ENCODE measurements at places on chromosomes 2 and 18.
A peak's percentile ranks its signal among the peaks of the same experiment; 100 is the strongest.

- no peak for DNase-seq
Observed at GRCh38 chr2:48398285-48399002, 131.5 kb upstream of the STON1 start.

- no peak for DNase-seq
Observed at GRCh38 chr2:43340945-43341356, 114.5 kb upstream of the ZFP36L2 start.

GRCh38 chr2:190121971-190122370 is 59.4 kb upstream of the MSTN start:
- DNase-seq = peak; percentile 53

DNA sequence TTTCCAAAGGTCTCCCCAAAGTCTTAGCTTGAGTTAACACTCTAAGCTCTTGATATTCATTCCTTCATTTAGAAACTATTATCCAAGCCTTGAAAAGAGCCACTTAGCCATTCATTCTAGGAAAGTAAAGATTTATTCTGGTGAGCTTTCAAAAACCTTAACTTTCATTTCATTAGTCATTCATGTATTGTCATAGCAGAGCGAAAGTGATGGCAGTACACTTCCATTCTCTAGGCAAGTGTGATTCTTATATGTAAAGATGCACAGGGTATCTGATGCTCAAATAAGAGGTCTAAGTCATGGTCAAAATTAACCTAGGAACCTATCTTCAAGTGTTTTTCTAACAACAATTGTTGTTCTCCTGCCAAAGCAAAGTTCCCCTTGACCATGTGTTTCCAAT is 553.0 kb upstream of the FANCL start:
- no peak for DNase-seq

GRCh38 chr2:143132355-143132754 is 3.1 kb downstream of the ARHGAP15 start:
- peak; percentile 29 for DNase-seq

GRCh38 chr2:70328921-70329561 is 27.2 kb upstream of the FAM136A start:
- DNase-seq = no peak

DNA sequence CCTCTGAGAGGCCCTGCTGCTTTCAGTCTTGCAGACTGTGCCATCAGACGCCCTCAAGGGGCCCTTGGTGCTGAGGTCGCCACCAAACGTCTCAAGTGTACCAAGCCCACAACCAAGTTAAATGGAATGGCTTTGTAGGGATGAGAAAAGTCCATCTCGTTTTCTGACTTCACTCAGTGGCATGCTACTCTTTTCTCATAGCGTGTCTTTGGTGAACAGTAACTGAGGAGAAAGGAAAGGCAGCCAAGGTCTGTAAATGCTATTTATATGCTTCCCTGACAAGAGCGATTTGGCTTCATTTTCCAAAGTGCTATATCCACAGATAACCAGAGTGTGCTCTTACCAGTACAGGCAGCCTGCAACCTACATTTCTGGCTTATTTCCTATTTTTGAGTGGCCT is 123.0 kb downstream of the MTX2 start:
- DNase-seq = no peak

DNA sequence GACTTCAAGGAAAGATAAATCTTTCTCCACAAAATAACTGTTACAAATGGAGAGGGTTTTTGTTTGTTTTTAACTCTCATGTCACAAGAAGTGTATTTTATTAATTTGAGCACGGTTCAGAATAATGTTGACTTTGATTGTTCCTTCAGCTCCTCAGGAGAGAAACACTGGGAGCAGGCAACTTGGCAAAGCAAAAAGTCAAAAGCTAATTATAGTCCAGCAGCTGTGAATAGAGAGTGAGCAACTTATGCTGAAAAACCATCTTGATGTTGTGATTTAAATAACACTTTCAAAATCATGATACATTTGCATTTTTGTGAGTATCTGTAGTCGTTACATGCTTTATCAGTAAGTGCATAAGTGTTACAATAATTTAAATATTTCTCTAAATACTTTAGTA is 37.5 kb upstream of the TTN start:
- no peak for DNase-seq

GRCh38 chr2:97724501-97724900 is 11.1 kb downstream of the ZAP70 start:
- no peak for DNase-seq

DNA sequence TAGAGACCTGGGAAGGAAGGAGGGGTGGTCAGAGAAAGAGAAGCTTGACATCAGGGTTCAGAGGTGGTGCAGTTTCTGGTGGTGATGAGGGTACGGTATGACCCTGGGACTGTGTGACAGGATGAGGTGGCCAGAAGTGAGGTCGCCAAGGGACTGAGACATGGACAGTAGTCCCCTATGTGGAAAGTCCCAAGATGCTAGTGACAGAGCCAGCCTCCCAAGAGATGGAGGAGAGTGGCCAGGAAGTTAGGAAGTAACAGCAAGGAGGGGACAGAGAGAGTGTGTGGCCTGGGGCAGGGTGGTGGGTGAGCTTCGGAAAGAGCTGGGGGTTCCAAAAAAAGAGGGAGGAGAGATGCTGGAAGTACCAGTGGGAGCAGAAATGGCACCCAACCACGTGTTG is 66.0 kb downstream of the SMAD7 start:
- DNase-seq = no peak

DNA sequence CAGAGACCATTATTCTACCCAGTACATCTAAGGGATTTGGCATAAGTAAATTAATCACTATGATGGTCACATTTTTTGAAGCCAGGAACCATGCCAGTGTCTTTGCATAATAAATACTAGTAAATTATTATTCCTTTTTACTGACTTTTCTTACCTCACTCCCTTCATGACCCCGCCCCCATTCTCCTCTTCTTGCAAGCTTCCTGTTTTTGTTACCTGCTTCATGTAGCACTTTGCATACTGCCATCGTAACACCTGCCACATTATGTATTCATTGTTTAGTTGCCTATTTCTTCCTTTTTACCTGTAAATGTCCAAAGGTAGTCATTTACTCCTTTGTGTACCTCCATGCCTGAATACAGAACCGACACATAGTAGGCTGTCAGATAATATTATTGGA is 309.5 kb downstream of the KIAA1328 start:
- DNase-seq = no peak

- no peak for DNase-seq
Observed at GRCh38 chr18:6752202-6752860, 22.8 kb downstream of the ARHGAP28 start.

DNA sequence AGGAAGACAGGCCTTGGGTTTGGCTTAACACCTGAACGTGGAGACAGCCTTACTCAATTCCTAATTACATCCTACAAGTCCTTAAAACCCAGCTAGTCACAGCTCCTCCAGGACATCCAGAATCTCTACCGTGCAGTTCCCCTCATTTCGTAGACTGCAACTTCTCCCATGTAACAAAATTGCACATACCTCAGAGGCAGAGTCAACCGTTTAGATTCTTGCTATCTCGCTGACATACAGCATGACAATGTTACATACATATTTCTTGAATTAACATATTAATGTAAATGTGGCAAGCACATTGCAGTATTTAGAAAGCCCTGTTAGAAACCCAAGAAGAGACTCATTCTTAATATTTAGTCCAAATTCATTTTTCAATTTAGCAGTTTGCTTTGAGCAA is 358.7 kb downstream of the SETBP1 start:
- DNase-seq = no peak

DNA sequence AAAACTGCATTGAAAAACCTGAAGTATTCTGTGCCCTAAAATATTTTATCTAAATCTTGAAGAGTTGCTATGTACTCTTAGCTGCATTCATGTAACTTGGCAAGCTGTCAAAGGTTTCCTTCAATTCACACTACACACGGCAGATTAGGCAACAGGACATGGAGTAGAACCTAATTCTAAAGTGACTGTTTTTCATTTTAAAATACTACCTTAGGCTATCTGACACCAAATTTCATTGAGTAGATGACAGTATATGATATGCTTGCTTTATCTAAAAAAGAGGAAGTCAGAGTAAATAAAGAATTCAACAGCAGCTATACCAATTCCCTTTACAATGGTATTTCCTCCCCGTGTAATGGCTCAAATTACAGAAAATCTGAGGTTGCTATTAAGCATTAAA is 45.4 kb downstream of the EXOC6B start:
- DNase-seq = no peak

DNA sequence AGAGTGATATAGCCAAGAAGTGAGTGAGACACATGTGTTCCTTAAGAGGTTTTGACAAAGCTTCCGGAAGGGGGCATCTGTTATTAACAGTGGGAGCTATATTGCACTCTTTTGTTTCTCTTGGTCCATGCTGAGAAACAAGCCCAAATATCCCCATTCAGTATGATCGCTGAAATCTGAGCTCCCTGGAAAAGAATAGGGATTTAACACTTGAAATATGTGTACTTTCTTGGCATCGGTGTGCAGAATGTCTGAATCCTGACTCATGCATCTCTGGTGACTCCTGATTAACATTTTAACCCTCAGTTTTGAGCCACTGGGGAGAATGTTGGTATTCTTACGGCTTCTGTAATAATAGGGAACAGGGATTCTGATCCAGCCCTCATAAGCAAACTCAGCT is 448.1 kb downstream of the TSN start:
- DNase-seq = no peak

GRCh38 chr2:238241970-238242369 is 2.1 kb upstream of the HES6 start:
- no peak for DNase-seq

DNA sequence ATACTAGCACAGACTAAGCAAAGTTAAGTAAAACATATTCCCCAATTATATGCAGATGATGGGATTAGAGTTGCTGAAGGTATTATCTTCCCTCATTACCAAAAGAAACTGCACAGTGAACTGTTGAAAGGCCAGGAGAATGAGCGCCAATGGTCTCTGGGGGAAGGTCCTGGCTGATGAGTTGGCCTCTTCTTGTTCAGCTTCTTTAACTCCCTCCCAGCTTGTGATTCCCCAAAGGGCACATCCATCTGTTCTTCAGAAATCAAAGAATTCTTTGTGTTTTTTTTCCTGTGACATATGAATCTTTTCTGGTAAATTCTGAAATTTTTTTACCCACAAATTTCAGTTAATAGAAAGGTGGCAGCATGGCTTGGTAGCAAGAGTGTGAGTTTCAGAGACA is 667.6 kb downstream of the CNTNAP5 start:
- no peak for DNase-seq

GRCh38 chr2:3195641-3196476 is 181.8 kb downstream of the EIPR1 start:
- no peak for DNase-seq

DNA sequence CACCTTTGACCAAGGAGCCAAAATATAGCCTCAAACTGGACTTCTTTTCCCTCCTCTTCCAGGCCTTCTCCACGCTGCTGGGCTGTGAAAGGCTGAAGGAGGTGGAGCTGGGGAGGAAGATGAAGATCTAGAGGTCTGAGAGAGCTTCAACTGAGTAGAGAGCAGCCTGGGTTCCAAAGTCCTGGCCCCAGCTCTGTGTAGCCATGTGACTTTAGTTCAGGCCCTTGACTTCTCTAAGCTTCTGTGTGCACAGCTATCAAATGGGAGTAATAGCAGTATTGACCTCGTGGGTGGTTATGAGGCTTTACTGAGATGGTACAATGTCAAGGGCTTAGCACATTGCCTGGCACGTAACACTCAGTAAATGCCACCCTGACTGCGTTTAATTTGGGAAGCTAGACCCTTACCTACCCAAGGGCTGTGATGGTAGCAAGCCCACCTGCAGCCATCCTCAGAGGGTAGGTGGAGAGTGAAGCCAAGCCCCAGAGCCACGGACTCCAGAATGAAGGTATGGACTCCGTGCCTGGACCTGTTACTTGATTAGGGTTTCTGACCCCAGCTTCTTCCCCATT is 38.4 kb downstream of the SERTAD2 start:
- no peak for DNase-seq

DNA sequence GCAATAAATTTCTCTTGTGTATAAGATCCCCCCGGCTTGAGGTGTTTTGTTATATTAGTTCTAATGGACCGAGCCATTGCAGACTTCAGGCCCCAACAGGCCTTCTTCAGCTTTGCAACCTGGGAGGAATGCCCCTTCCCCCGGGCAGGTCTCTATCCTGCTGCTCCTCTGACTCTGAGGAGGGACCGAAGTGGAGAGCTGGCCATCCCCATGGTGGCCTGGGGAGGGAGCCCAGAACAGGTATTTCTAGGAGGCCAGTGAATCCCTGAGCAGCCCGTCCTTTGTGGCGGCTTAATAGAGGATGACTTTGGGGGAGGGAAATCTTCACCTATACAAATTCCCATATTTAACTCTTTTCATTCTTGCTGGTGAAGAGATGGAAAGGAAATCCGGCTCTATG is 715.8 kb upstream of the SOX11 start:
- DNase-seq = no peak

- DNase-seq = no peak
Observed at GRCh38 chr2:212843409-212844199, 305.0 kb upstream of the ERBB4 start.

GRCh38 chr2:44245083-44245861 is 30.0 kb upstream of the SLC3A1 start:
- no peak for DNase-seq

DNA sequence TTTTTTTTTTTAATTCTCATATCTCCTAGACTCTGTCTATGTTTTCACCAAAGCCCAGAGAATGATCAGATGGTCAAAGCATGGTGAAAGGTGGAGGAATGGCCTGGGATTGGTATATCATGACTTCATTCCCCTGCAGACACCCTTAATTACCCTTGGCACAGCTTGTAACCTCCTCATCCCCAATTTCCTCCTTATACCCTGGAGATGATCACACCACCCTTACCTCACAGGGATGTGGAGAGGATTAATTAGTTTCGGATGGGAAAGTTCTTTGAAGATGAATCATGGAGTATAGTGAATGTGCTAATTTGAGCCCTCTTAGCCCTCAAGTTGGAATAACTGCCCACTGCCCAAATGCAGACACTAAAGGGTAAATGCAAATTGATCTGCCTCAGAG is 138.0 kb upstream of the LYPD6 start:
- DNase-seq = no peak

DNA sequence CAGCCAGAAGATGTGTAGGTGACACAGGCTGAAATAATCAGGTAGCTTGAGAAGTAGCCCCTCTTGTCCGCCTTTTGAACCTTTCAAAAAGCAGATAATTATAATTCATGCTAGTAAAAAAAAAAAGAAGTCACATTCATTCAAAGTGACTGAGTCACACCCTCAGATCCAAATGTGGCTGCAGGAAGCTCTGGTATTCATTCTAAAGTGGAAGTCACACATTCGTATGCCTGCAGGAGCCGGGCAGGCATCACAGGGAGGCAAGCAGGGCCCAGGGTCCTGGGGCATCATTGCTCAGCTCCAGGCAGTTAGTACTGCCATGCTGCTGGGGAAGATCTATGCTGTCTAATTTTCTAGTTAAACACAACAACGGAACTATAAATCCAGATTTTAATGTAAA is 21.7 kb upstream of the RAB11FIP5 start:
- no peak for DNase-seq

DNA sequence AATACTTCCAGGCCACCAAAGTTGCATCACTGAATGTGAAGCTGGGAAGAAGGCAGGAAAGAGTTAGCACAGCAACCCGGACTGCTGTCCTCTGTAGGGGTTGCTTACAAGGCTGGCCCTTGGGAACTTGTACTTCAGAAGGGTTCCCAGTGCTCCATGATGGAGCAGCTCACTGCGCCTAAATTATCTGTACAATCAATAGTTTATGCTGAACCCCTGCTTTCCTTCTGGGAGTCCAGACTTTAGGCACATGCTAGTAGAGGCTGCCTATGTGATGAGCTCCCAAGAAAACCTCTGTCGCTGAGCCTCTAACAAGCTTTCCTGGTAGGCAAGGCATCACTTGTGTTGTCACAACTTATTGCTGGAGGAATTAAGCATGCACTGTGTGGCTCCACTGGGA is 34.3 kb downstream of the XDH start:
- DNase-seq = no peak

- DNase-seq = no peak
Observed at GRCh38 chr18:28095041-28095440, 81.9 kb downstream of the CDH2 start.

- no peak for DNase-seq
Observed at GRCh38 chr2:206991070-206991469, 51.8 kb downstream of the CPO start.

All from GM12865 (cell line).